Thoracic aorta (tissue), 2 donors: ENCODE measurements at places on chromosomes 11 and 22. TPM values are rescaled to one million over a fixed set of nuclear protein-coding genes. Genes with fewer than 3 reads are reported as not detected.

DNA sequence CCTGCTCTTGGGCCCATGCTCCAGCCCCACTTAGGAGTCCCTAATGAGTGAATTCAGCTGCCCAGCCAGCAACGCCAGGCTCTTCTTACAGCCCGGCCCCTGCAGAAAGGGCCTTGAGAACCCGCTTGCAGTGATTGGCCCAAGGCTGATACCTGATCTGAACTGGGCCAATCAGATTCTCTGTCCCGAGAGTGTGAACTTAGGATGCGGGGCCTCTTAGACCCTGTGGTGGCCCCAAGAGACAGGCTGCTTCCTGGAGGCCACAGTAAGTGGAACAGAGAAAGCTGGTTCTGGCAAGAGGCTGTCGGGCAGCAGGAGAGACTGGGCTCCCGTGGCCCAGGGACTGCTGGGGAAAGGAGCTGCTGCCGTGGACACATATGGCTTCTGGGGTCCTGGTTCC is 11.5 kb downstream of the VSTM5 start:
- DNase-seq: no peak

DNA sequence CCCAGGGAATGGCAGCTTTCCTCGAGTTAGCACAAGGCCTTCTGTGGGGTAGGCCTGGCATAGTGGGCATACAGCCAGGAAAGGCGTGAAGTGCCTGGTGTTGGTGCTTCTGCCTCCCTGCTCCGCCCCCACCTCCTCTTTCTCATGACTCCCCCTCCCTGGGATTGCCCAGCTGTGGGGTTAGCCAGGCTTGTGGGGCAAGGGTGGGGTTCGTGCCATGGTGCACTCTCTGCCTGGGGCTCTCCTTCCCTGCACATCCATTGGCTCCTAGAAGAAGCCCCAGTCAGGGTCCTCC is 236.8 kb upstream of the NCAM1 start:
- DNase-seq: no peak

DNA sequence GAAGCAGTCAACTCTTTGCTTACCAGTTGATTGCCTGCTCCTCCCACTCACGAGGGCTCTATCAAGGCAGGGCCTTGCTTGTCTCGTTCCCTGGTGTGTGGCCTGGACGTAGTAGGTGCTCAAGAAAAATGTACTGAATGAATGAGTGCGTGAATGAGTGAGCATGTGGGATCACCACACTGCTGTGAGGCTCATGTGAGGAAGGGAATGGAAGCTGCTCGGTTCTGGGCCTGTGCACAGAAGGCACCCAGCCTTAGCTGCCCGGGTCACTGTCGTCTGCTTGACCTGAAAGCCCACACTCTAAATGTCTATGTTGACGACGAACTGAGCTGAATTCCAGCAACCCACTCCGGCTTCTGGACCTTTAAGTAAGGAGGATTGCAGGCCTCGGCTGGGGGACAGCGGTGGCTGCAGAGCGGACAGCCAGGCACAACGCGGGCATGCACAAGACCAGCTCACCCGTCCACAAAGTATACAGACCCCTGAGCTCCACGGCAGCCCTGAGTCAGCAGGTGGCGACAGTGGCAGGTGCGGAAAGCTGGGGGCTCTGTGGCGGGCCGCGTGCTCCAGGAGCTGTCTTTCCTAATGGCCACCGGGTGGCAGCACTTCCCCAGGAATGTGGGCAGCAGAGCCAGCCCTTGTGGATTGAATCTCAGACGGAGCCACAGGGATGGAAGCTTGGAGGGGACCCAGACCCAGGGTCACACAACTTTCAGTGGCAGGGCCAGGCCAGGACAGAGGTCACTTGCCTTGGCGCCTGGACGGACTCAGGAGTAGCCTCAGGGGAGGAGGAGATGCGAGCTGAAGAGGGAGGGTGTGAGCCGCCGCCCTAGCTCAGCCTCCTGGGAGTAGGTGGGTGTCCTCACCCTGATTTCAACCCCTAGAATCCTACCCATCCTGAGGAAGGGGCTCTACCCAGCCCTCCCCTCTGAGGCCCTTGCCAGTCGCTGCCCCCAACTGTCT is 5.0 kb upstream of the PICK1 start:
- DNase-seq: no peak

DNA sequence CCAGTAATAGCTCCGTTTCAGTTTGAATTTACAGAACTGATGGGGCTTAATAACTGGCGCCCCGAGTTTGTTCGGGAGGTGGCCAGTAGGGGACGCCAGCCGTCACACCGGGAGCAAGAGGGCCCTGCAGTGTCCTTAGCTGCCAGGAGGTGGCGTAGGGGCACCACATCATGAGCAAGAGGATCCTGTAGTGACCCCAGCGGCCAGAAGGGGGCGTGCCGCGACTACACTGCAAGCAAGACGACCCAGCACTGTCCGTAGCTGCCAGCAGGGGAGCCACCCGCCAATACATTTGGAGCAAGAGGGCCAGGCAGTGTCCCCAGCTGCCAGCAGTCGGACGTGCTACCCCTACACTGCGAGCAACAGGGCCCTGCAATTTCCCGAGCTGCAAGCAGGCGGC is 663.7 kb upstream of the B3GAT1 start:
- peak; percentile 28 for DNase-seq

GRCh38 chr11:16738947-16739815 is 734 bp downstream of the C11orf58 start:
- DNase-seq: no peak

The BTG4 gene
- not detected for total RNA-seq
